T-cell (primary cell): ENCODE measurements at places on chromosomes 5 and 9.

DNA sequence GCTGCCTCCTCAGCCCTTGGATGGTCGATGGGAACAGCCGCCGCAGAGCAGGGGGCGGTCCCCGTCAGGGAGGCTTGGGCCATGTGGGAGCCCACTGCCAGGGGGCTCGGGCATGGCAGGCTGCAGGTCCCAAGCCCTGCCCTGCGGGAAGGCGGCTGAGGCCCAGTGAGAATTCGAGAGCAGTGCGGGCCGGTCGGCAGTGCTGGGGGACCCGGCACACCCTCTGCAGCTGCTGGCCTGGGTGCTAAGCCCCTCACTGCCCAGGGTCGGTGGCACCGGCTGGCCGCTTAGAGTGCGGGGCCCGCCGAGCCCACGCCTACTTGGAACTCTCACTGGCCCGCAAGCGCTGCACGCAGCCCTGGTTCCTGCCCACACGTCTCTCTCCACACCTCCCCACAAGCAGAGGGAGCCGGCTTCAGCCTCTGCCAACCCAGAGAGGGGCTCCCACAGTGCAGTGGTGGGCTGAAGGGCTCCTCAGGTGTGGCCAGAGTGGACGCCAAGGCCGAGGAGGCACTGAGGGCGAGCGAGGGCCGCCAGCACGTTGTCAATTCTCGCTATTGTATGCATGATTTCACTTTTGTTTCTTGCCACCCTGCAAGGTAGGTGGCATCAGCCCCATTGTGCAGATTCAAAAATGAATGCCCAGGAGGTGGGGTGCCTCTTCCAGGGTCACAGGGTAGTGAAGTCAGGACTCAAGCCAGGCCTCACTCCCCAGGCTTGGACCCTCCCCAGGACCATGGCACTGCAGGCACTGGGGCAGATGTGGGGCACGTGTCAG, 48.6 kb downstream of the COL15A1 start:
- no peak for DNase-seq

DNA sequence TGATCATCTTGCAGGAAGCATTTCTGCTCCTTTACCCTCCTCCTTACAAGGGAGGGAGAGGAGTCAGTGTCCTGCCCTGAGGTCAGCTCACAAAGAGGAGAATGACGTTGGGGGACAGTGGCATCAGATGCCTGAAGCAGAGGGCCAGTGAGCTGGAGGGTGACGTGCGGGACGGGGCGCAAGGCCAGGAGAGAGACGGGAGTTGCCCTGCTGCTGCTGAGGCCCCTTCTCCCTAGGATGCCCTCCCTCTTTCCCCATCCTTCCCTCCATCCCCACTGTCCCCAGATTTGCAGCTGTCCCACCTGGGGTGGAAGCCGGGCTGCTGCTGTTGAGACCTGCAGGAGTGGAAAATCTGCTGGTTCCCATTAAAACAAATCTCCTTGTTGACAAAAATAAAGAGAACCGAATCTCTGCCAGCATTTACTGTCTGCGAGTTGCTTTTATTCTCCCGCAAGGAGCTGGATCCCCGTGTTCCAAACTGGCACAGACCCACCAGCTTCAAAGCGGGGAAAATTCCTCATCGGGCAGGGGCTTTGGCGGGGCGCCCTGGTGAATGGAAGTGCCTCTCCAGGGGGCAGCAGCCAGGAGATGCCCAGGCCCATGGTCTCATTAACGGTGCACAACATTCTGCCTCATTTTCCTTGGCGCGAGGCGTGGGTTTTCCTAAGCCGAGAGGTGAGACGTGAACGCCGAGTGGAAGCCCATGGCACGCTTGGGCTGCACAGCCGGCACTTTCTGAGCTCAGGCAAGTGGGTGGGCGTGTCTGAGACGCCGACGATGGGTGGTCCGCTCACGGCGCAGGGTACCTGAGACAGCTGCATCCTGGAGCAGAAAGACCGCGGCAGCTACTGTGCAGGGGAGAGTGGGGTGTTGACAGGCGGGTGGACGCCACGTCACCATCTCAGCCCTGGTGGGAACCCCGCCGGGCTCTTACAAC, 13.9 kb upstream of the COL5A1 start:
- DNase-seq, result no peak

DNA sequence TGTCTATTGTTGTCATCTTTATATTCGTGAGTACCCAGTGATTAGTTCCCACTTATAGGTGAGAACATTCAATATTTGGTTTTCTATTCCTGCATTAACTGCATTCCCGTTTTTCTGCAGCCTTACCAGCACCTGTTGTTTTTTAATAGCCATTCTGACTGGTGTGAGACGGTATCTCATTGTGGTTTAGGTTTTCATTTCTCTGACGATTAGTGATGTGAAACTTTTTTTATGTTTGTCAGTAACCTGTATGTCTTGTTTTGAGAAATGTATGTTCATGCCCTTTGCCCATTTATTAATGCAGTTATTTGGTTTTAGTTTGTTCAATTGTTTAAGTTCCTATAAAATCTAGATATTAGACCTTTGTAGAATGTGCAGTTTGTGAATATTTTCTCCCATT, 546.0 kb upstream of the RORB start:
- DNase-seq, result no peak

- no peak for DNase-seq
Observed at GRCh38 chr5:61119066-61119465, 43.2 kb downstream of the SMIM15 start.

GRCh38 chr5:10885026-10885425, 124.0 kb upstream of the DAP start:
- no peak for DNase-seq

DNA sequence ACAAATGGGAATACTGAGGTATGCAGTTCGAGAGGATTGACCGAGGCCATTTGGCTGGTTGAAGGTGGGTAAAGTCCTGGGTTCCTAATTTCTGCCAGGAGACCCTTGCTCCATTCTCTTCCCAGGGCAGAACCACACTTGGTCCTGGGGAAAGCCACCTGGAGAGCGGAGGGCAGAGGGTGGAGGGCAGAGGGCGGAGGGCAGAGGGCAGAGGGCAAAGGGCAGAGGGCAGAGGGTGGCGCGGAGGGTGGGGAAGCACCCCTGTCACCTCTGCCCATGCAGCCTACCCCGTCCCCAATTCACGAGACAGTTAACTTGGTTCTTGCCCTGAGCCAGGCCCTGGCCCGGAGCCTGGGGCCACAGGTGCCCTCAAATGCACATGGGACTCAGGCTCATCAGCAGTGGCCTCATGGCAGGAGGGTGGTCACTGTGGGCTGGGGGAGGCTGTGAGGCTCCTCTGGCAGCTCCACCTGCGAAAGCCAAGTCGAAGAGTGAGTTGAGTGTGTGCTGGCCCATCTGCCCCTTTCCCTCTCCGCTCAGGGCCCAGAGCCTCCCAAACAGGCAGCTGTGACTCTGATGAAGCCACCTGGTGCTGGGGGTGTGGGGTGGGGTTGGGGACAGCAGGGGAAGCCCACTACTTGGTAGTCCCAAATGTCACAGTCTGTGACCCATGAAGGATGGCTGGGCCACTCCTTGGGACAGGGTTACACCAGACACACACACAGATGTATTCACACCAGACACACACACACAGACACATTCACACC, 28.0 kb upstream of the FCN1 start:
- DNase-seq, result no peak

DNA sequence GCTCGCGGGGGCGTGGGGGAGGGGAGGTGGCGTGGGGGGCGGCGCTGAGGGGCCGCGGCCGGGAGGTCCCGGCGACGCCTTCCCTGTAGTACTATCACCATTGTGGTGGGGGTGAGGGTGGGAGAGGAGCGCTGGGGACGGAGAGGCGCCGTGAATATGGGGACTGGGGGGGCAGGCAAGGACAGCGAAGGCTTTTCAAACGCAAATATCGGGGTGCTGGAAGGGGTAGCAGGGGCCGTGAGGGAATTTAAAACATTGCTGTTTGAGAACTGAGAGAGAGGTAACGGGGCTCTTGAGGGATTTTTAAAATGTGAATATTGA, 427 bp downstream of the RBM27 start:
- no peak for DNase-seq

GRCh38 chr5:57499262-57500050, 16.8 kb upstream of the ACTBL2 start:
- no peak for DNase-seq

DNA sequence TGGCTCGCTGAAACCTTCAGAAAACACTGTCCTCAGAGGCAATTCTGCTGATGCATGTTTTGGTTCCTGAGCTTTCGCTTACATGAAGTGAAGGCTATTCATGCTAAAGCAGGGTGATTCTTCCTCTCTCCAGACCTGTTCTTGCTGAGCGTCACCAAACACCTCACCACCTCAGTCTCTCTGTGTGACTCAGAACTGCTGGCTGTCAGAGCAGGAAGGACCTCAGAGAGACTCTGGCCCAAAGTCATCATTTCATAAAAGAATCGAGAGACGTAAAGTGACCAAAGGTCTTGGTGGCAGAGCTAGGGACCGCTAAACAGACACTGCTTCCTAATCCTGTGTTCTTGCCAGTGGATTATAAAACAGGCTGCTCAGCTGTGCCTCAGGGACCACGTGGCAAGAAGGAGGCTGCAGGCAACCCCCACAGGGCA, 73.8 kb downstream of the LHFPL2 start:
- no peak for DNase-seq

DNA sequence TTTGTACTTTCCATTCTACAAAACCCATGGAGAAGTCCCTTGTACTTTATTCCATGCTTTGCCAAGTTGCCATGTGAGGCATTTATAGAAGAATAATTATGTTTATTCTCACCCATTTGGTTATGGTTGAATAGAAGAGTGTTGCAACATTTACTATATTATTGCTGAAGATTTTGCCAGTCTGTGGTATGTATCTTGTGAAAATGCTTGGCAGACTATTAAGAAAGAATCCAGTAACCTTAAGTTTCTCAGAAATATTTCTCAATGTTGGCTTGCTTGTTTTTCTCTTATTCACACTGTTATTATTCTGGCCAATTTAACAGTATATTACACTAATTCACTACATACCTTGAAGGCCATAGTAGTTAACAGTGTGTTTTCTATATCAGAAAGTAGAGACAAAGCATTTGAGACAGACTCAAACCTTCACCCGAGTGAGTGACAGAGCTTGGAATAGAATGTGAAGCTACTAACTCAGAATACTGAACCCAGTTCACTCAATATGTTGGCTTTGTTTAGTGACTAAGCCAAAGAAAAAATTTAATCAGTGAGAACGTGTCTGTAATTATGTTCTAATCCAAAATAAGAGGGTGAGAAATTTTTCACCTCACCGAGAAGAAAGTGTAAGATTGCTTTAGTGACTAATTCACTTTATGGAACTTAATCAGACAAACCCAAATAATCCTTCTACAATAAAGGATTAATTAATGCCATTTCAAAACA, 184.4 kb downstream of the CWC27 start:
- no peak for DNase-seq

DNA sequence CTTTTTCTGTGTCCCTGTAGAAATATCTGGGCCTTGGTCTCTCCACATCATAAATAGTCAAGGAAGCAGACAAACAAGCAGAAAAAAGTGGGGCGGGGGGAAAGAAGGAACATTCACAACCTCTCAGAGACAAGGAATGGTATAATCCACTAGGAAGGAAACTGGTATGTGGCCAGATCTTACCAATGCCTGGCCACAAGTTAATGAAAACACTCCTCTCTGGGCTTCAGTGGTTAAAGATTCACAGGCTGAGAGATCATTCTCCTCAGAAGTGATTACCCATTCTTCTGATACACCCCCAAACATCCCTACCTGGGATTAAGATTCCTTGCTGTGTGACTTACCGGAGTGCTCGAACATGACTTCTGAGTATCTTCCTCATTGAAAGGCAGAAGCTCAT, 290.6 kb downstream of the MARCHF11 start:
- no peak for DNase-seq

GRCh38 chr9:76580820-76581219, 121.8 kb downstream of the GCNT1 start:
- no peak for DNase-seq

DNA sequence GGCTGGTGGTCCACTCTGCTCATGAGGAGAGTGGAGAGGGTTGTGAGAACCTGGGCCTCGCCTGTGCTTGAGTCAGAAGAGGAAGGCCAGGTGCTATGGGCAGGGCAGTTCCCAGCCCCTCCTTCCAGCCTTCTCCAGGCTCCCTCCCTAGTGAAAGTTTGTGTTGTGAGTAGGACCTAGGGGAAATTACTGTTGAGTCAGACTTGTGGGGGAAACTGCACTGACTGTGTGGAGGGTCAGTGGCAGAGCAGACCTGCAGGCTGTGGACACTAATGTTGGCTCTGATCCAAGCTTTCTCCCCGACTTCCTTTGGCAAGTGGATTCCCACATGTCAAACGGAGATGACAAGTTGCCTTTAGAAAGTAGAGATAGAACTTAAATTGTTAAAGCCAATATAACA, 102.6 kb downstream of the ARHGAP26 start:
- no peak for DNase-seq

DNA sequence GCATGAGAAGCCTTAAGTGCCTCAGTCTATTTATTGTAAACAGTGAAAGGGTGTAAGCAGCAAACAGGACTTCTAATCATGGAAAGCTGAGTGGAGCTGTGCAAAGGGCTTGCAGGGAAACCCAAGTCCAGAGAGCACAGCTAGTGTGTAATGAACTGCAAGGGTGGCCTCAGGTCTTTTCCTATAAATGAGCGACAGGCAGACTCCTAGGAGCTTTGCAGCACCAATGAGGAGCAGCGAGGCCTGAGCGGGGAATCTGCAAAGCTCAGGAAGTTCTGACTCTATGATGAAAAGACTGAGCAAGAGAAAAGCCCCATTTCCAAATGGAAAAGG, 250.1 kb upstream of the MAP3K1 start:
- DNase-seq, result no peak

- DNase-seq, result no peak
Observed at GRCh38 chr5:15951550-15951949, 228.0 kb downstream of the MARCHF11 start.

DNA sequence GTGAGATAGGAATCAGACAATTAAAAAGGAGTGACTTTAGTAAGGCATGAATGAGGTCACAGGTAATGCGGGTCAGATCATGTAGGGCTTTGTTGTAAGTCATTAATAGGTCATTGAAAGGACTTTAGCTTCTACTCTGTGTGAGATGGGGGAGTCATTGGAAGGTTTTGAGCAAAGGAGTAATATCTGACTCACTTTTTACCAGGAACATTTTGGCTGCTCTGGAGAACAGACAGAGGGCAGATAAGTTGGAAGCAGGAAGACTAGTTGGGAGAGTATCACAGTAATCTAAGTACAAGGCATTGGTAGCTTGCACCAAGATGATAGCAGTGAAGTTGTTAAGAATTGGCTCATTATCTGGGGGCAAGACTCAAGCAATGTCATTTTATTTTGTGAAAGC, 37.4 kb downstream of the KIF2A start:
- no peak for DNase-seq

- no peak for DNase-seq
Observed at GRCh38 chr5:112604732-112605630, 132.7 kb upstream of the APC start.

DNA sequence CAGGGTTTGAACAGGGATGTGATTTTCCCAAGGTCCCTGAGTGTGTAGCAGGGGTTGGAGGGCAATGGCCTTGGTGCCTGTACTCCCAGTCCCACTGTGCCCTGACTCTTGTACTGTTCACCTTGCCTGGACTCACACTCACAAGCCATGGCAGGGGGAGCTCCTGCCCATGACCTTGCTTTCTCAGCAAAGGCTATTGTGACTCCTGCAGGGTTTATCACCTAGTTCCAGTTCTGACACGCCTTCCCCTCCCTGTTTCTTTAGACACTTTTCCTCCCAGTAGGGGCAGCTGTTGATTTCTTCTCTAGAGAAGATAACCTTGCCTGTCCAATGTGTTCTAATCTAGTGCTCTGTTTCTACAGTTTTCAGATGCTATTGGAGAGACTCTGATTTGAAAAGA, 139.5 kb downstream of the FSTL4 start:
- no peak for DNase-seq
